ENCODE measurements at places on chromosomes 7 and 10. TPM values are rescaled to one million over a fixed set of nuclear protein-coding genes. Genes with fewer than 3 reads are reported as not detected.

Gene NUTM2A
- 2.7 TPM for total RNA-seq

Gene SSMEM1
- not detected for total RNA-seq

Gene ZNF488
- 2.0 TPM for total RNA-seq

Gene GPR26
- 4.2 TPM for total RNA-seq

Gene CRYGN
- total RNA-seq: 0.25 TPM

Gene ANKRD22
- total RNA-seq: not detected

Gene SMNDC1
- total RNA-seq: 12.8 TPM

Gene CALHM3
- total RNA-seq: not detected

Gene PNLIPRP3
- total RNA-seq: not detected

Gene INHBA
- 7.9 TPM for total RNA-seq

Gene ERVW-1
- not detected for total RNA-seq

Gene GRID2IP
- total RNA-seq: 0.74 TPM

Gene NUPR2
- not detected for total RNA-seq

Gene GLI3
- total RNA-seq: 12.3 TPM

Gene ABCC2
- total RNA-seq: 0.49 TPM

Gene OR2F1
- under 0.01 TPM for total RNA-seq

Gene CALML3
- not detected for total RNA-seq

Gene DKK1
- 3.0 TPM for total RNA-seq

Gene HMX3
- not detected for total RNA-seq

Gene DGKB
- 3.9 TPM for total RNA-seq

Gene ZNF853
- 19.2 TPM for total RNA-seq

Gene AKR1D1
- not detected for total RNA-seq

Gene GNAT3
- not detected for total RNA-seq

Gene HDAC9
- total RNA-seq: 101 TPM

Gene NME8
- not detected for total RNA-seq

Gene SPDYE11
- total RNA-seq: under 0.01 TPM

Gene SYPL1
- total RNA-seq: 37.6 TPM

Gene CALCR
- not detected for total RNA-seq

Gene CTBP2
- 36.4 TPM for total RNA-seq

Gene GPAM
- total RNA-seq: 33.9 TPM

Gene HECW1
- 35.4 TPM for total RNA-seq

Gene SLC18A3
- not detected for total RNA-seq

Gene LDB3
- 0.25 TPM for total RNA-seq

Gene TCAF2
- 0.49 TPM for total RNA-seq

Gene ENTPD7
- 8.6 TPM for total RNA-seq

Gene SEPTIN7
- total RNA-seq: 210 TPM

Gene NOS3
- total RNA-seq: 1.2 TPM

Gene ATG9B
- 1.2 TPM for total RNA-seq

Gene TACC2
- total RNA-seq: 25.3 TPM

Gene NKX1-2
- total RNA-seq: 0.25 TPM

Gene TAS2R4
- 3.4 TPM for total RNA-seq

Gene GBX1
- total RNA-seq: not detected

Gene MGAM2
- under 0.01 TPM for total RNA-seq

Gene MPP7
- total RNA-seq: 1.2 TPM

Gene PLEKHA1
- 26.3 TPM for total RNA-seq

Gene PKD2L1
- total RNA-seq: 0.25 TPM

Gene HHEX
- 2.0 TPM for total RNA-seq

Gene IL6
- not detected for total RNA-seq

Gene MAD1L1
- total RNA-seq: 18.7 TPM

Gene MMD2
- 4.4 TPM for total RNA-seq

Gene FGFBP3
- total RNA-seq: 22.1 TPM

Gene MINDY4
- 2.7 TPM for total RNA-seq

Gene PVRIG
- total RNA-seq: not detected

Gene PON3
- under 0.01 TPM for total RNA-seq

Gene PUS7
- total RNA-seq: 13.0 TPM
